ENCODE measurements at places on chromosomes 11 and 22.

GRCh38 chr11:126137136-126137535 lies 74.3 kb downstream of the RPUSD4 start:
- no peak for DNase-seq

DNA sequence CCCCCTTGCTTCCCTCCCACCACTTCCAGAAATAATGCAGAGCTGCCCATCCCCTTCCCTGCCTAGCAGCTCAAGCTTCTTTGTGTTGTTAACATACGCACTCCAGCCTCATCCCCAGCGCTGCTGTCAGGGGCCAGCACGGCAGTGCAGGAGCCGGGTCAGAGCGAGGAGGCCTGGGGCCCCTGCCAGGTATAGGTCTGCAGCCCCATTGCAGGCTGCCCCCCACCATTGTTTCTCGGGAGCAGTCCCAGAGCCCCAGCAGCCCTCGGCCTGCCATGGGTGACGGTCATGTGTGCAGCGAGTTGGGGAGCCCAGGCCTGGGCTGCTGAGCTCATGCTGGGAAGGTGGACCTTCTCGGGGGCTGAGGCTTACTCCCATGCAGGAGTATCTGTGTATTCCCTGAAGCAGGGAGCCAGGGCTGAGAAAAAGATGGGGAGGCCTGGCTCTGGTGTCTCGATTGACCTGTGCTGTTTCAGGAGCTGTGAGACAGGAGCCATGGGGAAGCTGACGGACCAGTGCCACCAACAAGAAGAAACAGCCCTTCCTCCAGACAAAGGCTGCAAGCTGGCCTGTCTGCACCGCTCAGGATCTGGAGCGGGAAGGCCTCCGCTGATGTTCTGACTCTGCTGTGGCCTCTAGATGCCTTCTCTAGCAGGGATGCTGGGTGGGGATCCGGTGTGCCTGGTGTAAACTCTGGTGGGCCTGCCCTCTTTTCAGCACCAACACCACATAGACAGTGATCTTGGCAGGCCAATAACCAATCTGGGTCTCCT lies 220.5 kb upstream of the B3GAT1 start:
- DNase-seq: no peak

GRCh38 chr11:10990637-10991193 lies 132.9 kb upstream of the ZBED5 start:
- no peak for DNase-seq

DNA sequence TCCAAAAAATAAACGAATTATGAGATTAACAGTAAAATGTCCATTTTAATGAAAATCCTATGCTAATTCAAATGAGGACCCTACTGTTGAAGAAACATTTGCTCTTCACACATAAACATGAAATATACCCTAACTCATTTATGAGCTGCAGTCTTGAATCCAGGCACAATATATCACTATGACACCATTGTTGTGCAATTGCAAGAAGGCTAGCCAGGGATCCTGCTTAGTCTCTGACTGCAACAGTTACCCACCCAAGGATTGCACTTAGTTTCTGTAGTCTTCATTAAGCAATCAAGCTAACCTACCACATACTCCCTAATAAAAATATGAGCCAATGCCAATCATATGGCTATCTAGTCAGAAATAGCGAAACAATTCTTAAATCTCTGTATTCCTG lies 981.0 kb upstream of the FAT3 start:
- DNase-seq: no peak

- DNase-seq: peak; percentile 20
Measured at GRCh38 chr22:19620742-19621371, 93.4 kb upstream of the SEPTIN5 start.

GRCh38 chr11:44979543-44980399 lies 29.1 kb upstream of the TP53I11 start:
- peak; percentile 97 for DNase-seq

DNA sequence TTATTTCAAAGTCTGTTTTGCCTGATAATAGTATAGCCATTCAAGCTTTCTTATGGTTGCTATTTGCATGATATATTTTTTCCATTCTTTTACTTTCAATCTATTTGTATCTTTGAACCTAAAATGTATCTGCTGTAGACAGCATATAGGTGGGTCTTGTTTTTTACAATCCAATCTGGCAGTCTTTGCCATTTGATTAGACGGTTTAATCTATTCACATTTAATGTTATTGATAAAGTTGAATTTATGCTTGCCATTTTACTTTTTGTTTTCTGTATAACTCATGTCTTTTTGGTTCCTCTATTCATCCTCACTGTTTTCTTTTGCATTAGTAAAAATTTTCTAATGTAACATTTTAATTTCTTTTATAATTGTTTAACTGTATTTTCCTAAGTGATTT lies 37.4 kb downstream of the MMP20 start:
- DNase-seq: no peak

GRCh38 chr11:115503083-115503885 lies 931 bp downstream of the CADM1 start:
- peak; percentile 59 for DNase-seq

DNA sequence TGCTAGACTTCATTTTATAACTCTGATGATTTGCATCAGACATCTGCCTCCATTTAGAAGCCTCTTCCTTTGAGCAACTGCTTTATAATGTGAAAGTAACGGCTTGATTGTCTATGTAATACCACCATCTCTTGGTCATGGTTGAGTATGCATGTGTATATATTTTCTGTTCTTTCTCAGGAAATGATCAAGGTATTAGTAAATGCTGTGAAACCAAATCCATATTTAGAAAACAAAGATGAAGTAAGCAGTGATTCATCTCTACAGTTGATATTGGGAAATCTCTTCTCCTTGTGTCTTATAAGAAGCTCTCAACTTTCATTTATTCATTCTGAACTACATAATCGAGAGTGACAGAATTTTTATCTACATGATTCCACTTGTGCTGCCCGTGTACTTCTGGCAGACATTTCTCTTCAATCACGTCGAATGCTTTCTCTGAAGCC lies 104.6 kb upstream of the ANO3 start:
- DNase-seq: peak; percentile 56

DNA sequence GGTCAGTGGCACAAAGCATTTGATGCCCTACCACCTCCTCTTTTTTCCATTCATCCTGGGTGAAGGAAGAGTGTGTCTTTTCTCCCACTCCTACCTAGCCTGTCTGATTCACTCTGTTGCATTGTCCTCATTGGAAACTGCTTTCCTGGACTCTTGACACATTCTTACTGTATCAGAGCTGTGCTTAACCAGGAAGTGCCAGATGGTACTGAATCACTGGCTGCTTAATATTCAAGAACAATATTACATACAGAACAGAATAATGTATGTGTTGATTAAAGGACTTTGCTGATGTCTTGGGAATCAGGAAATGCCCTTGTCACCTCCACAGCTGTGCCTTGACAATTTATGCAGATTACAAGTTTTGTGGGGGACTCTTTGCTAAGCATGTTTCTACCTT lies 44.4 kb downstream of the SVIP start:
- no peak for DNase-seq

- no peak for DNase-seq
Measured at GRCh38 chr11:71995726-71996291, 2.9 kb upstream of the IL18BP start.

GRCh38 chr11:84958295-84958694 lies 668.8 kb downstream of the DLG2 start:
- DNase-seq: no peak

- DNase-seq: no peak
Measured at GRCh38 chr22:23829845-23830372, 8.9 kb downstream of the DERL3 start.

DNA sequence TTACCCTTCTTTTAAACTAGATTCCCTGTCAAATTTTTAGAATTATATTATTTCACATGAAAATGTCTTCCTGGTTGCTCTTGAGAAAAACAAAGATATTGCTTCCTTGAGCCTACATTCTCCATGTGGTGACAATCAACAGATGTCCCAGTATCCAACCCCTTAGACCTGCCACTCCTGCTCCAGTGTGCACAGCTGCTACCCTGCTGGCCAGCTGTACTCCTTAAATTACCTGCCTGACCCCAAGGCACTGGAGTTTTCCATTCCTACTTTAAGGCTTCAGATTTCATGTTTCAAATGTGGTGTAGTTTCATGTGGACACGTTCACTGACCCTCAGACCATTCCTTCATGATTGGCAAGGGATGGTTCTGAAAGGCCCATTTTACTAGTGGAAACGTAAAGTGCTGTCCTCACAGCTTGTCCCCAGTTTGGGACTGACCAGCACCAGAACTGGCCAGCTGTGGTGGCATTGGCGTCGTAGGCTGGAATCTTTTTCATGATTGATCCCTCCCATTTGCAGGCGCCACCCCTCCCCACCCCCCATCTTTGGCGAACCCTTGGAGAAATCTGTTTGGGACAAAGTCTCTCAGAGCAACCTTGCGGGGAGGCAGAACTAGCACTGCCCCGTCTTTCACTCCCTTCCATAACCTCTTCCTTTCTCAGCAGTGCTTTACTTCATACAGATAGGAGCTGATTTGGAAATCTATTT lies 123.5 kb downstream of the DBX1 start:
- DNase-seq: no peak

GRCh38 chr11:73461964-73462363 lies 85.8 kb downstream of the RELT start:
- no peak for DNase-seq

GRCh38 chr11:104705490-104706190 lies 192.6 kb downstream of the CASP12 start:
- no peak for DNase-seq

GRCh38 chr11:6735306-6735705 lies 36.5 kb downstream of the OR2AG2 start:
- DNase-seq: peak; percentile 17

- no peak for DNase-seq
Measured at GRCh38 chr11:14793546-14793945, 98.5 kb downstream of the CYP2R1 start.

- DNase-seq: no peak
Measured at GRCh38 chr22:50733521-50734342, 4.3 kb upstream of the ACR start.

DNA sequence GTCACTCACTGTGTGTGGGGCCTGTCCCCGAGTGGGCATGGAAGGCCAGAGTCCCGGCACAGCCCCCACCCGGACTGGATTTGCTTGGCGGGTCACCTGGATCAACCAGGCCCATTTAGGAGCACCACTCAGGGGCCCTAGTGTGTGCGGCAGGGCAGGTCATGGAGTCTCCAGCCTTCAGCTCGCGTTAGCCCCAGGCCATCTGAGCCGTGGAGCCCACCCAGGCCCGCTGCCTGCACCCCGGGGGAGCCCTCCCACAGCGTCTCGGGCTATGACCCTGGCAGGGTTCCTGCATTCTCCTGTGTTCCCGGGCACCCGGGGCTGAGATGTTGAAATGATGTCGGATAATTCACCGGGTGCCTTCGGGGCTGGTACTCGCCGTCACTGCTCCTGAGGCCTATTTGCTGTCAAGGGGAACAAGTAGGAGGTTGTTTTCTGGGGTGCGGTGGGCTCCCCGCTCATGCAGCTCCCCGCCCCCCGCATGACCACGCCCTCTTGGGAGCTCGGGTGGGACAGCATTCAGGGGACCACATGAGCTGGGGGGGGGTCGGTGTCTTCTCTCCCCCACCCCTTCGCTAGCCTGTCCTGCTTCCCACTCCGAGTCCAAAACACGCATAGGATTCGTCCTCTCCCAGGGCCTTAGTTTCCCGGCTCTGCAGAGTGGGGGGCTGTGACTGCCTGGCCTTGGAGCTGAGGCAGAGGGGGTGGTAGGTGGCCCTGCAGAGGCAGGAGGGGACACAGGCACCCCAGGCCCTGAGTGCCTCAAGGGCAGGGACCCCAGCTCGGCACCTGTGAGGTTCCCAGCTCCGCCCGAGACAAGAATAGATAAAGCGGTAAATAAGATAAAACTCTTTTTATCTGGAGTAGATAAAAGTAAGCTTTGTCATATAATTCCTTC lies 77.2 kb downstream of the KCNQ1 start:
- DNase-seq: no peak

DNA sequence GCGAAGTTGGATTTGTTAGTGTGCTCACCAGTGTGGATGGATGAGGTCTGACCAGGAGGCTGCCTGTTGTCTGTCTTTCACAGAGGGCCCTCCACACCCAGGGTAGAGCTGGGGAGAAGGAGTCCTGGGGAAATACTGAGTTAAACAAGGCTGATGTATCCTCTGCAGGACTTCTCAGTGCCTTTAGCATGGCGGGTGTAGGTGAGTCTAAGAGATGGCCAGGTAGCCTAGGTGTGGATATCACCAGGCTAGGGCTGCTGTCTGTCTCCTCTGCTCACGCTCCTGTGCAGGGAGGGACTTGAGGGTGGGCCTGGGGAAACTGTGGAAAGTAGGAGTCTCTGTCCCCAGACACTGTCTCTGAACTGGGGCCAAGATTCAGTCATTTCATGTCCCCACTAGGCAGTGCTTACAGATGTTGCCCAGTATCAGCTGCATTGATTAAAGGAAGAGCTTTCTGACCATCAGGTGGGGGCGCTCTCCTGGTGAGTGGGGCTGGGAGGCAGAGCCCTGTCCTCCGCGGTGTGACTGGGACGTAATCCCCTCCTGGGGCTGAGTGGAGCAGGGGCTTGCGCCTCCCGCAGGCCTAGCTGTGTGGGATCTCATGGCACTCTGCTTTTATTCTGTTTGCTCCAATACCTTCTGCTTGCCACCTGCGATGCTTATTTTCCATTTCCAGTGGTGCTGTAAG lies 35.5 kb upstream of the CCDC188 start:
- DNase-seq: no peak

GRCh38 chr11:11793073-11793472 lies 48.7 kb upstream of the USP47 start:
- no peak for DNase-seq

DNA sequence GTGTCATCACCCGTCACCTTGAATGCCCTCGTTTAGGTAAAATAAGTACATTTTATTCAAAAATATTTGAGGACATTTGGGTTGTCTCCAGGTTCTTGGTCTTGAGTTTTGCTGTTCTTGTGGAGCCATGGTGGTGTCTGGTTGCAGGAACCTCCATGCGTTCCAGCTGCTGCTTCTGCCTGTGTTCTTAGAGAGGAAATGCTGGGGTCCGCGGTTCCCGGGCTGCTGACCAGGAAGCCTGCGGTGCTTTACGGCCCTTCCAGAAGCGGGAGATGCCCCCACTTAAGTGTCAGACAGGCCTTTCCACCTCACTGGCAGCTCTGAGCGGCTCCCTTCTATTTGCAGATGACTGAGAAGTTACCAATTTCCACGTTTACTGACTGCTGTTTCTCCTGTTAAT lies 66.8 kb downstream of the LRP5 start:
- DNase-seq: no peak

DNA sequence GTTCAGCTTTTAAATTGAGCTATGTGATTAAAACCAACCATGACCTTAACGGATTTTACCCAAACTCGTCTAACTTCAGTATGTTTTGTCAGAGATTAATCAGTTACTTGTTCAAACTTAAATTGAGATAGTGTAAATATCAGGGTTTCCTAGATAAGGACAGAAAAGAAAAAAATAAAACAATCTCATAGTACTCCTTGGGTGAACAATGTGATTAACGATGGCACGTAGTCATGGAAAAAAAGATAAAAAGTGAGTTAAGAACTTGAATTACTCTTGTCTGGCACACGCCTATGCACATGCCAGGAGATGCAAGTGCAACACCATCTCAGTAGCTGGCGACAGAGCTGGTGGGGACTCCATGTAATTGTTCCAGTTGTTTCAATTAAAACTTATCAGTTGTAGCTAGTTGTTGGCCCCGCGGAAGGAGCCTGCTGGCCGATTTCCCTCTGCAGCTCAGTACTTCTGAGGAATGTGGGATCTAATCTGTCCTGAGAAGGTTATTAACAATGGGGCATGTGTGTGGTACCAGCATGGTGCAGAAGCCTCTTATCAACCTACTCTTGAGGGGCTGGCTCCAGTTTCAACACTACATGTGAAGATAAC lies 3.0 kb downstream of the RASSF10 start:
- peak; percentile 26 for DNase-seq

GRCh38 chr22:29306835-29307595 lies 565 bp downstream of the GAS2L1 start:
- peak; percentile 6 for DNase-seq

Measured in DMS79 treated with DMSO at 0.1 percent for 48 hours (cell line).